ENCODE measurements at places on chromosomes 4 and X. TPM values are rescaled to one million over a fixed set of nuclear protein-coding genes. Genes with fewer than 3 reads are reported as not detected.

The CRMP1 gene
- 3.6 TPM for total RNA-seq

The AFAP1 gene
- 17.9 TPM for total RNA-seq

The TRPC3 gene
- 0.12 TPM for total RNA-seq

The TRO gene
- total RNA-seq = 0.96 TPM

The PIR gene
- 52.4 TPM for total RNA-seq

The VAMP7 gene
- total RNA-seq = 32.1 TPM
